ENCODE measurements at places on chromosomes 6 and 20.
A peak's percentile ranks its signal among the peaks of the same experiment; 100 is the strongest.

GRCh38 chr6:137973201-137973600, 106.1 kb downstream of the TNFAIP3 start:
- no peak for DNase-seq

- DNase-seq = no peak
These were observed 107.3 kb upstream of the SNX9 start for GRCh38 chr6:157715728-157716164.

- no peak for DNase-seq
These were observed 159.8 kb upstream of the CDH4 start for GRCh38 chr20:61092251-61092650.

- DNase-seq = no peak
These were observed 68.3 kb upstream of the BTBD3 start for GRCh38 chr20:11849270-11849915.

DNA sequence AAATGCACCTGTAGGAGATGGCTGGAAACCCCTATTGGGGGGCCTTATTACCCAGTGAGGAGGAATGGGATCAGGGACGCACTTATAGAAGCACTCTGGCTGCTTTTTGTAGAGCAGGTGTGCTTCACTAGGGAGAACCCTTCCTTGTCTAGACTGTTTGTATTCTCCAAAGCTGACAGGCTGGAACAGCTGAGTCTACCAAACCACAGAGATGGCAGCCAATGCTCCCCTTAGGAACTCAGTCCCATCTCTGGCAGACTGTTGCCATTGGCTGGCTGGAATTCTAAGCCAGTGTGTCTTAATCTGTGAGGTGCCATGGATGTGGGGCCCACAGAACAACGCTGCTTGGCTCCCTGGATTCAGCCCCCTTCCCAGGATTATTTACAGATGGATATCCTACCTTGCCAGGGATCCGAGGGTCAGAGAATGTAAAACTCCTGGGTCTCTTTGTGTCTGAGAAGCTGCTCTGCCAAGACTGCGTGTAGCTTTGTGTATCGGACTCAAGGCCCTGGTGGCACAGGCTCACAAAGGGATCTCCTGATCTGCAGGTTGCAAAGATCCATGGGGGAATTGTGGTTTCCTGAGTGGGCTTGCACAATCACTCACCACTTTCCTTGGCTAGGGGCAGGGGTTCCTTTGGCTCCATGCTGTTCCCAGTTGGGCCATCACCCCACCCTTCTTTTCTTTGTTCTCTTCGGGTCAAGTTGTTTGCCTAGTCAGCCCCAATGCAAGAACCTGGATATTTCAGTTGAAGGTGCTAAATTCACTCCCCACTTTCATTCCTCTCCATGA, 26.1 kb downstream of the C6orf52 start:
- no peak for DNase-seq

- peak; percentile 59 for DNase-seq
These were observed 10.9 kb downstream of the IL20RA start for GRCh38 chr6:137033828-137034227.

DNA sequence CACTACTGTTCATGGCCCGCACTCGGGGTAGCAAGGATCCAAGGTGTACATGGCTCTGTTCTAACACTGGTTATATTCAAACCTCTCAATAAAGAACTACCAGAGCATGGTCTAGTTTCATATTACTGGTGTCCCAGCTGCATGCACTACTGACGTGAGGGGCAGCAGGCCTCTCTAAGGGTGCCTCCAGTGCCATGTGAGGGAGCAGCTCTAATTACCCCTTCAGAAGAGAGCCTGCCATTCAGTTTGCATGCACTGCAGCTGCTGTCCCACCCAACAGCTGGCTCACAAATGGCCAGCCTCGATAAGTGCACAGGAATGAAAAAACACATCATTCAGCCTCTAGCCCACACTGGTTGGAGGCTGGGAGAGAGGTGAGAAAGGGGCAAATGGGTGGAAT, 85.2 kb downstream of the SMLR1 start:
- no peak for DNase-seq

DNA sequence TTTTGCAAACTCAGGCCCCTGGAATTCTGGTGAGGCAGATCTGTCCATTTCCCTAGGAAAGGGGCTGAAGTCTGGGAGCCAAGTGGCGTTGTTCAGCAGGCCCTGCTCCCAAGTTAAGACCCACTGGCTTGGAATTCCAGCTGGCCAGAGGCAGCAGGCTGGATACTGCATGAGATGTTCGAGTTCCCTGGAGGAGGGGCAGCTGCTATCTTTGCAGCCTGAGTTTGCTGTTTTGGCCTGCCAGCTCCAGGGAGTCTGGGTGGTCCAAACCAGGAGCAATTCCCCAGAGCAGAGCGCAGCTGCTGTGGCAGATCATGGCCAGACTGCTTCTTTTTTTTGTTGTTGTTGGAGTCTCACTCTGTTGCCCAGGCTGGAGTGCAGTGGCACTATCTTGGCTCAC, 18.2 kb upstream of the PGK2 start:
- no peak for DNase-seq

GRCh38 chr6:113306552-113307145, 550.5 kb upstream of the MARCKS start:
- no peak for DNase-seq

- DNase-seq = no peak
These were observed 106.7 kb upstream of the AHI1 start for GRCh38 chr6:135604035-135604860.

DNA sequence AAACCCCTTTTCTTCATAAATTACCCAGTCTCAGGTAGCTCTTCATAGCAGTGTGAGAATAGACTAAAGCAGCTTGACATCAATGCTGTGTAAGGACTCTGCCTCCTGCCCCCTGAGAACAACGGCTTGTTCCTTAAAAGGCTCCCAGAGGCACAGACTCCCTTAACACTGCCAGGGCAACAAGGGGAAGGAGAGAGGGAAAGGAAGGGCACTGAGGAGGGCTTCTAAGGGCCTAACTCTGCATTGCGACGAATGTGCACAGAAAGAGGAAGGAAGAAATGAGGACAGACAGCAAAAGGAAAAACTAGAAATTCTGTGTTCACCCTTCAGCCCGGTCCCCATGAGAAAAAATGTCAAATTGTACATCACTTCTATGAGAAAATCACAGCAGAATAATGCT, 74.0 kb downstream of the AGPAT4 start:
- DNase-seq = no peak

GRCh38 chr6:5205877-5206850, 54.6 kb downstream of the LYRM4 start:
- peak; percentile 17 for DNase-seq

DNA sequence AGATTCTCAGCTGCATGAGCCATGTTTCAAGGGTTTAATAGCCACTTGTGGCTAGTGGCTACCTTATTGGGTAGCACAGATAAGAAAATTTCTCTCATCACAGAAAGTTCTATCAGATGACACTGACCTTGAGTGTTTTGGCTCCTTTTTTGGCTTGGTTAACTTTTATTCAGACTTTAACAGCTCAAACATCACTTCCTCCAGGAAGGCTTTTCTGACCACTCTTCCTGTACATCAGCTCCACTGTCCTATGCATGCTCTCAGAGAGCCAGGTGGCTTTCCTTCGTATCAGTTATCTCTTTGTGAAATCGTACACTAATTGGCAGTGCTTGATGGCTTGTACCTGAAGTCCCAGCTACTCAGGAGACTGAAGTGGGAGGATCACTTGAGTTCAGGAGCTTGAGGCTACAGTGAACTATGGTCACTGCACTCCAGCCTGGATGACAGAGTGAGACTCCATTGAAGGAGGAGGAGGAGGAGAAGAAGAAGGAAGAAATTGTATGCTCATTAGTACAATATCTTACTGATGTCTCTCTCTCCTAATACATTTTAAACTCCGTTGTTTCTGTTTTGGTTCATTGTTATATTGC, 10.7 kb downstream of the MAFB start:
- no peak for DNase-seq

DNA sequence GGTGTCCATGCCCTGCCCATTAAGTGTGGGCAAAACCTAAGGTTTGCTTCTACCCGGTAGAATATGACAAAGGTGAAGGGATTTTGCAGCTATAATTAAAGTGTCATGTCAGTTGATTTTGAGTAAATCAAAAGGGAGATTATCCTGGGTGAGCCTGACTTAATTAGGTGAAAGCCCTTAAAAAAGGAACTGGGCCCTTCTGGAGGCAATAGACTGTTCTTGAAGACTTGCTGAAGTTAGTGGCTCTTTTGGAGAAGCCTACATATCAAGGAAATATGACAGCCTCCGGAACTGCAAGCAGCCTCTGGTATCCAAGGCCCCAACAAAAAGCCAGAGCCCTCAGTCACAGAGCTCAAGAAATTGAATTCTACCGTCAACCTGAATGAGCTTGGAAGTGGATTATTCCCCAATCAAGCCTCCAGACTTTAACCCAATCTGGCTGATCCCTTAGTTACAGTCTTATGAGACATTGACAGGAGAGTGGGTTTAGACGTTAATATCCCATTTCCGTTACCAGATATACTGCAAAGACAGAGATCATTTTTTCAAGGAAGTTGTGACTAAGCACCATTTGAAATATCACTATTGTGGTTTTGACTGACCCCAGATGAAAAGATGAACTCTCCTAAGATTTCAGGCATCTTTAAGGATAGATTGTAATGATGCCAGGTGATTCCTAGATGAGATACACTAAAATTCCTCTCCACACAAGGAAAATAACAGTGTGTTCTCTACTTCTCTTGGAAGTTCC, 303.4 kb downstream of the PLCB1 start:
- no peak for DNase-seq

- DNase-seq = no peak
These were observed 73.1 kb downstream of the PRND start for GRCh38 chr20:4794846-4795245.

DNA sequence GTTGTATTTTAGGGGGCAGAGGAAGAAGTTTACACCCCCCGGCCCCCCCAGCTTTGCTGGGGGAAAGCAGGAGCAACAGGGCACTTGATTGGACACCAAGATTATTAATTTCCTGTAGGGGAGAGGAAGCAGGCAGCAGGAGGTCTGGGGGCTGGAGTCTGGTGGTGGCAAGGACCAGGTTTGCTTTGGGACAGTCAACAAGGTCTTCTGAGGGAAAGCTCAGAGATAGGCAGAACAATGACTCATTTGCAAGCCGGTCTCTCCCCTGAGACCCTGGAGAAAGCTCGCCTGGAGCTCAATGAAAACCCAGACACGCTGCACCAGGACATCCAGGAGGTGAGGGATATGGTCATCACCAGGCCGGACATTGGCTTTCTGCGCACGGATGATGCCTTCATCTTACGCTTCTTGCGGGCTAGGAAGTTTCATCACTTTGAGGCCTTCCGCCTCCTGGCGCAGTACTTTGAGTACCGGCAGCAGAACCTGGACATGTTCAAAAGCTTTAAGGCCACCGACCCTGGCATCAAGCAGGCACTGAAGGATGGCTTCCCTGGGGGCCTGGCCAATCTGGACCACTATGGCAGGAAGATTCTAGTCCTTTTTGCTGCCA, 1.6 kb downstream of the CLVS2 start:
- no peak for DNase-seq

GRCh38 chr6:154731296-154732218, 1.7 kb upstream of the SCAF8 start:
- DNase-seq = no peak

GRCh38 chr20:34705397-34706301, 1.5 kb downstream of the TP53INP2 start:
- DNase-seq = no peak

DNA sequence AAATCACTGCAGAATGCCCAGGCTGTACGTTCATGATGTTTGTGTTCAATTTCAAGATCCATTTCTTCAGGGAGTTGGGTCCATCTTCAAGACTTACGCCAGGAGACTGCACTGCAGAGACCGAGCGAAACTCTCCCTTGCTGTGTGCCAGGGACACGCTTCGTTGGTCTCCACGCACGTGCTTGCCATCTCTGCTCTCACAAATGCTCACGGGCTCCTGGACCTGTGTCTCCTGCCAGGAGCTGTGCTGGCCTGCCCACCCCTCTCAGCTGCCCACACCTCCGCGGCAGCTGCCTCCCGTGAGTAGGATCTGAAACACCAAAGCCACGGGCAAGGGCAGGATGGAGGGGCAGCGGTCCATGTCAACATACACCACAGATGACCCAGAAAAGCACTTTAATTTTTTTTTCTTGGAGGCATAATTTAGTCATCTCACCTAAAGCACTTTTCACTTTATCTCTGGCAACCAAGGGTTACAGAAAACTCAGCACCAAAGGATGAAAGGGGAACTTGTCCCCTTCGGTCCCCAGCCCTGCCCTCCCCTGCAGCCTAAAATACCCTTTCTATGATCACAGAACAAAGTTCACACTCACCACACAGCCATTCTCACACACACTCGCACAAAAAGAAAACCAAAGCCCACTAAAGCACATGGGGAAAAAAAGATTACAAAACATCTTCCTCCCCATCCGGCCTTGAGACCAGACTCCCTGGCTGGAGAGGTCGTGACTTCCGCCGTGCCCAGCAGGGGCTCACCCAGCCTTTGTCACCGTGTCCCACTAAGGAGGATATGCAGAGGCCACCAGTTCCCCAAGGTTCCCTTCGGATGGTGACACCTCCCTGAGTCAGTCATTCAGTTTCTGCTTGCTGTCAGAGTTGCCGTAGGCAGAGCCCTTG, 137.9 kb downstream of the AGPAT4 start:
- DNase-seq = no peak

DNA sequence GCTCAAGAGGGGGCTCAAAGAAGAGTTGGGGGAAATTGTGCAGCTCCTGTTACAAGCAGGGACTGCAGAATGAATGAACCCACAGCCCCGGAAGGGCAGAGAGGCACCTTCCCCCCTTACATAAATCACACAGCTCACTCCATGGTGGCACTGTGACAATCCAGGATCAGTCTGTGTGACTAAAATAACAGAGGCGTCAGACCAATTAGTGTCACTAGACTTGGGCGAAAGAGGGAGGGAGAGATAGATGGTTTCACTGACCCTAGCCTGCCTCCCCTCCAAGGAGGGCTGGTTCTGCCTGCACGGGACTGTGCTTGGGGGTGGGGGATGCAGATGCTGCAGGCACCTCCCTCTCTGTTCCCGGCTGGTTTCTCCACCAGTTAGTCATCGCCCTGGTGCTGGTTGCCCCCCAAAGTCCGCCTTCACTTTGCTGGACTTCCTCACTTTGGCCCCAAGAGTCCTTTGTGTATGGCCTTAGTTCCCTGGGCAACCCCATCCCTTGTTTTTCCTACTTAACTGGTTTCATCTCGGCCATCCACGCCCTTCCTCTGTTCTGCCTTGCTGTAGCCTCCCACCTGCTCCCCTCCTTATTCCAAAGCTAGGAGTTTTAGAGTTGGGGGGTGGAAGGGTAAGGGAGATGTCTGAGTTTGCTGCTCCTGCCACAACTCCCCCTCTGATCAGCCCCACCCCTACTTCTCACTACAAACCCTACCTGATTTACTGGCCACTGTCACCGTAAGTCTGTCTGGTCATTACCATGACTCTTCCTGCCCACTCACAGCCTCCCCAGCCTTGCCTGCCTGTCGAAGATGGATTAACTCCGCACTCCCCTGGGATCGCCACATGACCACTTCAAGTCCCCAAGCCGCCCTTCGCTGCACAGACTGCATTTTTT, 17.7 kb downstream of the CCDC167 start:
- DNase-seq = no peak

DNA sequence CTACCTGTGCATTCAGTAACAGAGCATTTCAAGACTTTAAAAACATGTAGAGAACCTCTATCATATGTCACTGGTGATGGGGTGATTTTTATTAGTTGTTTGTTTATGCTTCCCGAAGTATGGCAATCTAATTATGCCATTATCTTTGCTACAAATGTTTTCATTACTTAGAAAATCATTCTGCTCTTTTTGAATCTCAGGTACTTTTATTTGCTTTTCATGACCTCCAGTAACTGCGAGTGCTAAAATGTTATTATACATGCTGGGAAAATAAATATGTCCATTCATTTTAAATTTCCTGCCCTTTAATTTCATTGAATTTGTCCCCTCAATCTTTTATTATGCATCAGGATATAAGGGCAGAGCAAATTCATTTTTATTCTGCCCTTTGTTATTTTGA, 515.7 kb downstream of the NKAIN2 start:
- no peak for DNase-seq

All from CMK (cell line).